ENCODE measurements at places on chromosomes 13 and 19. TPM values are rescaled to one million over a fixed set of nuclear protein-coding genes. Genes with fewer than 3 reads are reported as not detected.
A peak's percentile ranks its signal among the peaks of the same experiment; 100 is the strongest.

DNA sequence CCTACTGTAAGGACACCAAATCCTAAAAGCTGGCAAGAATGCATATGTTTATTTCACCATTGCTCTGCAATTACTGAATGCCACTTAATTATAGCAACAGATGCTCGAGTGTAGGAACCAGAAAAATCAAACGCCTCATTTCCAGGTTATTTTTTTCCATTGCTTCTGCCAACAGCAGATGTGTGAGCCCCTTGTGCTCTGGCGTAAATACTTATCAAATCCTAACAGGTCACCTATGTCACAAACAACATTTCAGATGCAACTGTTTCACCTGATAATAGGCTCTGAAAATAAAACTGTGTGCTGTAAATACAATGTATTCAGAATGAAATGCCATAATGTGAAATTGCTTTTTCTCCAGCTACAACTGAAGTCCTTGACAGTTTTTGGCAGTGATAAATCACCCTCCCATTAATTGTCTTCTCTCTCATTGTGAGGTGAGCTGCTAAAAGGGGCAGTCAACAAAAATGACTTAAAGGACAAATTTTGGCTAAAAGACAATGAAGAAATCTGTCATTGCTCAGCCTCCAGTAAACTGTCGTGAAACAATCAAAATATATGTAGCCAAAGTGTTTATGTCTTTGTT is 344.0 kb downstream of the DACH1 start:
- no peak for DNase-seq

ZNF728 gene
- 4.4 TPM for total RNA-seq

DNA sequence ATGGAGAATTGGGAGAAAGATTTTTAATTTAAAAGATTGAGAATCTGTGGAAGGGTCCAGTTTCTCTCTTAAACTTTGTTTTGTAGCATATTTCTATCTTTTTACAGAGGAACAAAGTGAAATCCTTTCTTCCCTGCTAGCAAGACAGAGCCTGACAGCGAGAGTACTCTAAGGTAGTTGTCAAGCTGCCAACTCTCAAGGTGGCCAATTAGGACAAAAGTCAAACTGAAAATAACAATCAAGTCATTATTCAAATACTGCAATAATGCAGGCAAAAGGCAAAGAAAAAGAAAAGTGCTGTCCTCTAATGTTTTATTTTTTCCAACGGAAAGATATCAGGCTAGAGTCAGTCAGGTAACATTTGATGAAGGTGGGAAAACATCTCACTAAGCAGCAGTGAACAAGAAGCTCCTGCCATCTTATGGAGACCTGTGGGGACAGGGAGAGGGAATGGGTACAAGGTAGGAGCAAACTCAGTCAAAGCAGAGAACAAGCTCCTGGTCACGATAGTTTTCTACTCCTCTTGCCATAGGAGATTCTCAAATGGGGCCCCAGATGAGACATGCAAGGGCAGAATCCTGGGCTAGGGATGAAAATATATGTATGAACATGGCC is 801.9 kb upstream of the SLITRK1 start:
- DNase-seq: no peak

DNA sequence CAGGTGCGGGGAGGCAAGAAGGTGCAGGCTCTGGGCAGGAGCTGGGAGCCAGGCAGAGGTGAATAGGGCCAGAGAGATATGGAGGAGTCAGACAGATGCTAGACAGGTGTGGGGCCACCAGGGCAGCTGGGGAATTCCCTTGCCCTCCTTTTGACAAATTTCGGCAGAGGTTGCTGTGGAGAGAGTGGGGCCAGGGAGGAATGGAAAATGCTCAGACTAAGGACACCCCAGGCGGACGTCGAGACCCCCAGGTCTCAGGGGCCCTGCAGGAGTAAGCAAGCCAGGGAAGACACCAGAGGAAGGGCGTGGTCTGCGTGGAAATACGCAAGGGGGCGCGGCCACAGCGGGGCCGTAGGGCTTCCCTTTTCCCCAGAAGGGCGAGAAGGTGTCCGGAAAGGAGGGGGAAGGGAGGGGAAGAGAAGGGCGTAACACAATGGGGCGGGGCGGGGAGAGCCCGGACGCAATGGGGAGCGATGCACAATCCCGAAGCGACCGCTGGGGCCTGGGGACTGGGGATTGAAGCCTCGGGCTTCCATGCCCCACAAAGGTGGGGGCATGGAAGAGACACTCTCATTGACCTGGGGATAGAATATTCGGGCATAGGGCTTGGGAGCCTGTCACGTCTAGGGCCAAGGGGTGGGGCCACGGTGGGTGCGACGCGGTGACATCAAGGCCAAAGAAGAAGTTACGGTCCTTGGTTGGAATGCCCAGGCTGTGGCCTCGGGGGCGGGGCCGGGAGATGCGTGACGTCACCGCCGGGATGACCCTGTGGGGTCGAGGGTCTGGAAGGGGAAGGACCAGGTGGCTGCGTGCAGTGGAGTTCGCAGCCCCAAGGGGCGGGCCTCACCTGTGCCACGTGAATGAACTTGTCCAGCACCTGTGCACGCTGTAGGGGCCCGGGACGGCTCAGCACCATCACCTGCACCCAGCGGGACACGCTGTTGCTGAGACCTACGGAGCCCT is 8.2 kb downstream of the RASGRP4 start:
- DNase-seq: peak; percentile 71

DNA sequence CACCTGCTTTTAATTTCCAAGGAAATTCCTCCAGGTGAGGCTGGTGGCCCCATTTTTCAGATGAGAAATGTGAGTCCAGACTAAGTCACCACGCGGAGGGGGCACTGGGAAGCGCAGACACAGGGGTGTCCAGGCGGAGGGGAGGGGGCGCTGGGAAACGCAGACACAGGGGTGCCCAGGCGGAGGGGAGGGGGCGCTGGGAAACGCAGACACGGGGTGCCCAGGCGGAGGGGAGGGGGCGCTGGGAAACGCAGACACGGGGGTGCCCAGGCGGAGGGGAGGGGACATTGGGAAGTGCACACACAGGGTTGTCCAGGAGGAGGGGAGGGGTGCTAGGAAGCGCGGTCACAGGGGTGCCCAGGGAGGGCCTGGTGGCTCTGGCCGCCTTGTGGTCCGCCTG is 3.5 kb downstream of the GRK1 start:
- DNase-seq: no peak

DNA sequence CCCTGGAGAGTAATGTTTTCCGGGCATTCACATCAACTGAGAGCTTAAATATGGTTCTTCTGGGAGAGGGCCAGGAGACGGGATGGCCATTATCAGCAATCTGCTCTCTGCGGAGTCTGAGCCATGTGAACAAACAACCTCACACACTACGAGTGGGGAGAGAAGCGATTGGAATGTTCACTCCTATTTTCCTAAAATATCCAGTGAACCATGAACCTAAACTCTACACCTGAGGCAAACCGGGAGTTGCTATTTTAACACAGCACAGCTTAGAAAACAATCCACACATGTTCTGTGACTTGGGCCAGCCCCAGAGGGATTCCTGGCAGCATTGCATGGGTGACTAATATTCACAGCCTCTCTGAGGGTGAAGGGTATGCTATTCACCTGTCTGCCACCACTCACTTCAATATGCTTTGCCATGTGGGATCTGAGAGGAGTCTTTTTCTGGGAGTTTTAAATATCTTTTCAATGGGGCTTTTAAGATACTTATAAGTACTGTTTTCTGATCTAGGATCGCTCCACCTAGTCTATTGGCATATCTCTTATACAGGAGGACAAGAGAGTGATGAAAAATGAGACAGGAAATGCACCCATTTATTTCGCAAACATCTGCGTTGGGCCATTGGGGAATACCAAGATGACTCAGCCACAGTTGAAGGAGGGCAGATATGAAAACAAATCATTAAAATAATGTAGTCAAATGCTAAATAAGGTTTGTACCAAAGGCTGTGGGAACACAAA is 72.6 kb upstream of the SERP2 start:
- no peak for DNase-seq

DNA sequence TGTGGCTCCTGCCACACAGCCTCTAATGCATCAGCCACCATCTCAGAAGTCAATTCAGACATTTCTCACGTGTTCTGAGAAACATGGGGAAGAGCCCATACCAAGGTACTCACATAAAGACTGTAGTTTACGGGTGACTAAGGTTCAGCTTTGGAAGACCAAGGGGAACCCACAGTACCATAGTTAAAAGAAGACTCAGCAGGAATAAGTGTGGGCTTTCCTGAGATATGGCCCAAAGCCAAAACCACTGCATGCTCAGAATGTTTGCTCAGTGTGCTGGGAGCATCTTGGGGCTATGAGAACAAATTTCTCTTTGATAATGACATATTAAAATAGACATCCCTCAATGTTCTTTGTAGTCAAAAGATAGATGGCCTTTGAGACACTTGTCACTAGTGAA is 283.8 kb downstream of the DCT start:
- DNase-seq: no peak

EFNB2 gene
- 17.4 TPM for total RNA-seq

GRCh38 chr13:110157718-110158117 is 149.2 kb downstream of the COL4A1 start:
- DNase-seq: peak; percentile 5

All from right atrium auricular region (tissue), 2 donors.